ENCODE measurements at places on chromosomes 16 and 17. TPM values are rescaled to one million over a fixed set of nuclear protein-coding genes. Genes with fewer than 3 reads are reported as not detected.

CA5A gene
- not detected for polyA plus RNA-seq

CRYM gene
- polyA plus RNA-seq: 1.8 TPM

PLXDC1 gene
- 1.5 TPM for polyA plus RNA-seq

NPIPB5 gene
- polyA plus RNA-seq: 36.8 TPM

AOC2 gene
- polyA plus RNA-seq: 0.24 TPM

KRTAP4-8 gene
- polyA plus RNA-seq: not detected

NACA2 gene
- polyA plus RNA-seq: not detected

GLYR1 gene
- polyA plus RNA-seq: 45.2 TPM

DNA sequence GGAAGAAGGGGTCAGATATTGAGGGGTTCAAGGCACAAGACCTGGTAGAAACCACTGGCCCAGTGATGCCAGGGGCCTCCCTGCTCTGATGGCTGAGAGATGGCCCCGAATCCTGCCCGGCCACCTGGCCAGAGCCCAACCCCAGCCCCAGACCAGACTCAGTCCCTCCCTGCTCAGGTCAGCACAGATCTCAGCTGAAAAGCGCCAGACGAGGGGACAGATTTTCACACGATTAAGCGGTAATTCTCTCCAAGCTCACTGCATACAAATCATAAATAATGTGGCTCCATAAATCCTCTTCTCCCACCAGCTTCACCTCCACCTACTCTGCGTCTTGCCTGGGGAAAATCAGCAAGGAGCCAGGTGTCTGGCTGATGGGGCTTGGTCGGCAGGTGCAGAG is 57.1 kb downstream of the ENGASE start:
- no peak overlapping the region for H3K4me3 ChIP-seq
- no peak for DNase-seq
- H3K36me3 ChIP-seq: no peaks in the 10 kb centered on the region
- H3K27me3 ChIP-seq: peaks cover 59% of the 10 kb centered on the region
- H3K4me1 ChIP-seq: no peaks in the 10 kb centered on the region

- H3K4me3 ChIP-seq: no peak overlapping the region
- no peaks in the 10 kb centered on the region for H3K36me3 ChIP-seq
- peak; percentile 45 for DNase-seq
Observed at GRCh38 chr16:66274335-66275110, 92.0 kb upstream of the CDH5 start.

DNA sequence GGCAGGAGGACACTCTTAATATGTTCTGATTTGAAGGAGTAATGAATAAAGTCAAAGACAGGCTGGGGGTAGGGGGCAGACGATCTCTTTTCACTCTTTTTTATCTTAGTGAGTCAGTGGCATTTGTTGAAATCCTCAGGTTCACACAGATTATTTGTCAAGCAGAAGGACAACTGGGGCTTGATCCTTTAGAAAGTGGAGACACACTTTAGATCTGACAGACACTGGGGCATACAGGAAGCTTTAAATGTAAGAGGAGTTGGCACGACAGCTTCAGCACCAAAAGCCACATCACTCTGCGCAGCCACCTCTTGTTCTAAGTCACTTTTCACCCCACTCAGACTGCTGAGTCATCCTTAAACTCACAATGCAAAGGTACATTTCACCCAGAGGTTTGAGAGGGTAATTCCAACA is 121.5 kb downstream of the STXBP4 start:
- H3K27me3 ChIP-seq: no peaks in the 10 kb centered on the region
- H3K4me1 ChIP-seq: no peaks in the 10 kb centered on the region
- H3K4me3 ChIP-seq: no peak overlapping the region
- no peaks in the 10 kb centered on the region for H3K36me3 ChIP-seq
- H3K27ac ChIP-seq: no peak overlapping the region

DNA sequence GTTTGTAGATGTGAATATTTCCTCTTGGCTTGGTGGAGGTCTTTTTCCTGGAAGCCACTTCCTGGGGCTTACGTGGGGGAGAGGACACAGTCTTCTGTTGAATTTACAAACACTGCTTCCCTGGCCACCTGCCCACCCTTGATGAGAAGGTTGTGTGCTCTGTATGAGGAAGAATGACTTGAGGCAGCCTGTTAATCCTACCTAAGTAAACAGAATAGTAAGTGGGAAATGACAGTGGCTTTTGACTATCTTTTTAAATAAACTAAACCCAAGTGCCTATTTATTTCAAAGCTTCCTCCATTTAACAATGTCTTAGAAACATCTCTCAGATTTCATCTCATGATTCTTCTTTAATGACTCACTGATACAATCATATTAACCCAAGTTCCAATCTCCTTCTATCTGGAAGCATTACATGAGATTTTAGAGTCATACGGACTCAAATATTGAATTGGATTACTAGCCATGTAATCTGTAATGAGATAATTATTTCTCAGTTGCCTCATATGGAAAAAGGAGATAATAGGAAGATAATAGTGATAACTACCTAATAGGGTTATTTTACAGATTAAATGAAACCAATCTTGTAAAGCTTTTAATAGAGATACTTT is 96.6 kb upstream of the SMIM36 start:
- no peak for DNase-seq
- H3K36me3 ChIP-seq: no peaks in the 10 kb centered on the region
- peaks cover 10% of the 10 kb centered on the region for H3K4me1 ChIP-seq
- no peak overlapping the region for H3K27ac ChIP-seq
- no peak overlapping the region for H3K4me3 ChIP-seq
- no peaks in the 10 kb centered on the region for H3K27me3 ChIP-seq

DNA sequence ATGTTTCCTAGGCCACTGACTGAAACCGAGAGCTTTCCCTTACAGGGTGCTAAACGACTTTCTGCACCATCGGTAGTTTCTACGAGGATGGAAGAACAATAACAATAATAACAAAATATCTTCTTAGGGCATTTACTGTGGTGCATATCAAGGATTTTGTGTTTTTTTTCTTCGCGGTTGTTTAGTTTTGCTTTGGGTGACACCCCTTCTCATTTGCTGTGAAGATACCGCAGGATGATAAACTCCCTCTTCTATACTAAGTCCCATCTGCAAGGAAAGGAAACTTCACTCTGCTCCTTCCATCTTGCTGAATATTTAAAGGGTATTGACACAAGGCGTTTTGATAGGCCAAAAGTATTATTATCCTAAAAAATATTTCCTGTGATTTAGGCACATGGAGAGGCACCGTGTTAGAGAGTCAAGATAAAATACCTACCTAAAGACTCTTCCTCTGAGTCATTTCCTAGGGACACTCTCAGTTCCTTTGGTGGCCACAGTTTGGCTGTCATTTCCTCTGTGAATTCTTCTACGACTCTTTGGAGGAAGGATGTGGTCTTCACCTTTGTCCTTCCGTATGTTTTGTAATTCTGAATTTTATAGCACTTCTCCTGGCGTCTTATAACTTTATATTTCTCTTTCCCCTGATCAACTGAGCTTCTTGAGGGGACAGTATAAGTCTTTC is 318.8 kb downstream of the CDH13 start:
- no peaks in the 10 kb centered on the region for H3K27me3 ChIP-seq
- no peaks in the 10 kb centered on the region for H3K4me1 ChIP-seq
- DNase-seq: no peak
- no peaks in the 10 kb centered on the region for H3K36me3 ChIP-seq
- H3K4me3 ChIP-seq: no peak overlapping the region

GRCh38 chr17:69928611-69929010 is 146.4 kb upstream of the KCNJ16 start:
- DNase-seq: no peak
- H3K36me3 ChIP-seq: no peaks in the 10 kb centered on the region
- H3K27me3 ChIP-seq: no peaks in the 10 kb centered on the region
- H3K4me1 ChIP-seq: no peaks in the 10 kb centered on the region
- H3K4me3 ChIP-seq: no peak overlapping the region

DNA sequence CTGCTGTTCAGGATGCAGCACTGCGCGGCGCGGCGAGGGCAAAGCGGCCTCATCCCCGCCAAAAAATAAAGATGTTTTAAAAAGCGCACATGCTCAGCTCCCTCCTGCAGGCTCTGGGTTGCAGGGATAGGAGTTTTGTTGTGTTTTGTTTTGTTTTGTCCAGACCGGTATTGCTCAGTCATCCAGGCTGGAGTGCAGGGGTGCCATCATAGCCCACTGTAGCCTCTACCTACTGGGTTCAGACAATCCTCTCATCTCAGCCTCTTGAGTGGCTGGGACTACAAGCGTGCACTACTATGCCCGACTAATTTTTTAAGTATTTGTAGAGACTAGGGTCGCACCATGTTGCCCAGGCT is 636 bp downstream of the WWOX start:
- peak overlapping the region; percentile 93 for H3K4me3 ChIP-seq
- DNase-seq: no peak
- H3K27ac ChIP-seq: no peak overlapping the region
- no peaks in the 10 kb centered on the region for H3K27me3 ChIP-seq
- no peaks in the 10 kb centered on the region for H3K36me3 ChIP-seq

- DNase-seq: no peak
- no peak overlapping the region for H3K4me3 ChIP-seq
Observed at GRCh38 chr16:46817961-46818360, 13.0 kb downstream of the C16orf87 start.

- H3K36me3 ChIP-seq: no peaks in the 10 kb centered on the region
- DNase-seq: peak; percentile 97
- H3K27ac ChIP-seq: no peak within 1 kb of the TSS
- H3K27me3 ChIP-seq: no peaks in the 10 kb centered on the region
- peak within 1 kb of the TSS; percentile 54 for H3K4me3 ChIP-seq
Observed at GRCh38 chr16:90077240-90077756, at the start of gene PRDM7. PRDM7 (minus strand) TSS chr16:90077331; CDS start chr16:90075910, 1,421 bp downstream.

- no peak overlapping the region for H3K27ac ChIP-seq
- H3K27me3 ChIP-seq: no peaks in the 10 kb centered on the region
- H3K36me3 ChIP-seq: no peaks in the 10 kb centered on the region
- H3K4me3 ChIP-seq: no peak overlapping the region
- no peak for DNase-seq
- no peaks in the 10 kb centered on the region for H3K4me1 ChIP-seq
Observed at GRCh38 chr16:9362050-9362449, 270.6 kb downstream of the HAPSTR1 start.

- no peak overlapping the region for H3K27ac ChIP-seq
- H3K4me1 ChIP-seq: no peaks in the 10 kb centered on the region
- no peak overlapping the region for H3K4me3 ChIP-seq
- no peaks in the 10 kb centered on the region for H3K27me3 ChIP-seq
- H3K36me3 ChIP-seq: no peaks in the 10 kb centered on the region
Observed at GRCh38 chr16:79191933-79192332, 408.6 kb downstream of the MAF start.

DNA sequence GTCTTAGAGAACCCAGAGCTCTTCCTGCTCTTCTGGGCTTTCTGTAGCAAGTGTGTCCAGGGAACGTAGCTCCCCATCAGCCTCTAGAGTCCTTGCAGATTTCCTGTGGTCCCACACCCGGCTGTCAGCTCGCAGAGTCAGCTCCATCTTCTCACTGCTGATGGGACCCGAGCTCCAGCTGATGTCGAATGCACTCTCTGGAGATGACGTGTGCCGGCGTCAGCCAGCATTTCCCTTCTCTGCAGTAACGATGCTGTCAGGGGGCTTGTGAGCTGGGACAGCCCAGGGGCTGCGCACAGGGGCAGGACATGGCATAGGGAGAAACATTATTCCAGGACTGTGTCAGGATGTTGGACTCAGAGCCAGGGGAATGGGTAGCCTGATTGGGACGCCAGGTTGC is 87.8 kb downstream of the SNX29 start:
- H3K27me3 ChIP-seq: no peaks in the 10 kb centered on the region
- no peak for DNase-seq
- H3K4me1 ChIP-seq: 0 out of 2 replicates have a peak, but pooled peaks cover 6% of the 10 kb centered on the region
- no peaks in the 10 kb centered on the region for H3K36me3 ChIP-seq
- no peak overlapping the region for H3K4me3 ChIP-seq
- H3K27ac ChIP-seq: no peak overlapping the region

All from SK-N-SH (cell line).